ENCODE measurements at places on chromosomes 1 and 21.

GRCh38 chr1:8554956-8555534 is 237.1 kb downstream of the SLC45A1 start:
- DNase-seq = no peak

- no peak for DNase-seq
Observed at GRCh38 chr1:163258181-163258580, 55.5 kb upstream of the RGS5 start.

DNA sequence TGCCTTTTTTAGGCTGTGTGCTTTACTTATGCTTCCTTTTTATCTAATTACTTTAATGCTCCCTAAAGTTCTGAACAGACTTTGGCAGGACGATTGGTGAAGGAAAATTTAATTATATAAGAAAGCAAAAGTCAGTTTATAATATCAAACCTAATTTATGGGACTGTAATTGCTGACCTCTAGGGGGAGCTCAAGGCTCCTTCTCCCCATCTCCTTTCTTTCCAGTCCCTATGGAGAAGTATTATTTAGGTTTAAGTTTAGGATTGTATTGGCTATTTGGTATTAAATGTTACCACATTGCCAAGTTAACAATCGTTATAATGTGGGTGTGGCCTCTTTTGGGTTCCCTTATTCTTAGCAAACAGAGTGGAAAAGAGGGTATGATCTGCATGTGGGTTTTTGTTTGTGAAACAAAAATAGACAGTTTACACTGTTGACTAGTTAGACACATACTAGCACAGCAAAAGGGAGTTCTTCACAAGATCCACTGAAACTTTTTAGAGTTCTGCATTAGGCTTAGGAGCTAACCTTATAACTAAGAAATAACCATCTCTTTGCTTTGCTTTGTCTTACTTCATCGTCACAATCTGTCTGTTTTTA is 48.2 kb upstream of the TNFSF4 start:
- DNase-seq = peak; percentile 33

DNA sequence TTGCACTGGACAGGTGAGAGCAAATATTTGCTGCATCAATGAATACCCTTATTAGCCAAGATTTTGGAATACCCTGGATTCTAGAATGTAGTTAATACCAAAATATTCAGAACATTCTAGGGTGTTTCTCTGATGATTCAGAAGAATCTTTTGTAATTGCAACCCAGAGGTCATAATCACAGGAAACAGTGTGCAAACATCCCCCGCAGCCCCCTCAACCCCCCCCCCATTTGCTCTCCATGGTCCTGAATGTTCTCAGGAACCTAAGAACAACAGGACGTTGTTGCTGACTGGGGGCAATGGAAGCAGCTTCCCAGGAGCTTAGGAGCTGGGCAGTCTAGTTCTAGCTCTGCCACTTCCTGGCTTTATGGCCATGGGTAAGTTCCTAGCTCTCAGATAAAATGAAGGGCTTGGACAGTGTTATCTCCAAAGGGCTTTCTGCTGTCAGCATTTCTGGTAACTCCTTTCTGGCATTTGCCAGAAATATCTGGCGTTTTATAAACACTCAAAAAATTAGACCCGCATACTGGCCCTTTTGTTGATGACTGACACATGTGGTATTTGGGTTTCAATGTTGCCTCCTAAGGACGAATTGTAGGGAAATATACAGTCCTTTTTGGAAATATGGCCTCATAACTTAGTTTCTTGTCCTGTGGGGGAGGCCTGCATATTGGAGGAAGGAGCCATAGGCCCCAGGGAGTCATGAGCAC is 178.6 kb downstream of the RRAGC start:
- DNase-seq = peak; percentile 11

DNA sequence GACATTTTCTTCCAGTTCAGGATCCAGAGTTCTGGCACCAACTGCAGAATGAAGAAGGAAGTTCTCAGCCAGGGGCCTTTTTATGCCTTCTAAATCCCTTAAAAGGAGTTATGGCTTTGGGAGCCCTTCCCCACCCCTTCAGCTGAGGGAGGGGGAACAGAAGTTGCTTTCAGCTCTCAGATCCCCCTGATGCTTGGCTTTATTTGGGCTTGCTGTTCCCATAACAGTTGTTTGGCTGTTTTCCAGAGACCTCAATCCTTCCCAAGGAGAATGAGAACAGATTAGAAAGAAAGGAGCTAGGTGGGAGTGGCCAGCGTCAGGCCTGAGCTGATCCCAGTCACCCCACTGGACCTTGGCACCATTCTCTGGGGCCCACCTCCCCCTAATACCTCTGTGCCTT is at the start of gene RPE65:
Gene RPE65 (minus strand): TSS at position 54 of the 400 bp plus-strand sequence. CDS start 49 bp downstream, at position 5.
- peak; percentile 22 for DNase-seq

- no peak for DNase-seq
Observed at GRCh38 chr21:26072666-26073615, 97.6 kb downstream of the APP start.

DNA sequence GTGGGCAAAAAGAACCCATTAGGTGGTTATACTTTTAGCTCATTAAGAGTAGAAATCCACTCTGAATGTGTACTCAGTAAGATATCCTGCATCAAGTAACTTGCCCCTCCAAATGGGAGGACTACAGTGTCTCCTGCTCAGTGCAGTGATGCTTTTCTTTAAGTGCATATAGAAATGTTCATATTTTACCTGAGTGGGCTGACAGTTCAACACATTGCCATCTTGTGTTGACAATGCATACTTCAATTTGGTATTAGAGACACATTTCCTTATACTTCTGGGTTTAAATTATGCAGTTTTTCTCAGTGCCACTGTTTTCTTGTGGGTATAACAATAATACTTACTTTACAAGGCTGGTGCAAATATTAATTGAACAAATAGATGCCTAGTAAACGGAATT is 318.6 kb upstream of the TMPRSS15 start:
- DNase-seq = no peak

GRCh38 chr1:29390491-29391361 is 154.4 kb downstream of the PTPRU start:
- no peak for DNase-seq

DNA sequence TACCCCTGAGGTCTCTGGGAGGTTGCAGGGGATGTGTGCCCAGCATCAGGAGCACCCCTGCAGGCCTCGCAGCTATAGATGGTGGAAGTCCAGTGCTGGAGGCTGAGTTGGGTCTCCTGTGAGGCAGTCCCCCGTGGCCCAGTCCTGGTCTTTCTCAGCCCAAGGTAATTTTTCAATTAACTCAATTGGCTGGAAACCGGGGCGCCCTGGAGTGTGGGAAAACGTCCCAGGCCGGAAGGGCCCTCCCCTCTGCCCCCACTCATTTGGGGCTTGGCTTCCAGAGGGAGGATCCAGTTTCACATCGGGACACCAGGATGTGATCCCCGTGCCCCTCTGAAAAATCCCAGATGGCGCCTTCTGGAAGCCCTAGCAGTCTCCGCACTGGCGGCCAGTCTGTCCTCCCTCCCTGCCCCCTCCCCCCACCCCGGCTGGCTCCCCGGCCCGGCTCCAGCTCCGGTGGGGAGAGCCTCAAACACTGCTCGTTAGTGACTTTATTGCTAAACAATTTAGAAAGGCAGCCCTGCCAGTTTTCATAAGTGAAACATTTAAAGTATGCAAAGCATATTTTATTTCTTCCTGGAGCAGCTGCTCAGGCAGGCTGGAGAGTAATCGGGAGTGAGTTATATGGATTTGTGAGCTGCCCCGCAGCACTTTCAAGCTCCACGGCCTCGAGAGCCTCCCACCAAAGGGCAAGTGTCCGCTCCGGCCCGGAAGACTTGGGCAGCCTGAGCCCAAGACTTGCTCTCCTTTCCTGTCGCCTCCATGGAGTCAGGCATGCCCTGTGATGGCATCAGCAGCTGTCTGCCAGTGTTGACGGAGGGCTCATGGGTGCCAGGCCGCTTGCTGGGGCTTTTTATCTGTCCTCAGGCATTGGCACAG is 208.2 kb upstream of the TMEM51 start:
- peak; percentile 75 for DNase-seq

GRCh38 chr1:37879865-37880264 is 20.5 kb upstream of the MTF1 start:
- peak; percentile 51 for DNase-seq

DNA sequence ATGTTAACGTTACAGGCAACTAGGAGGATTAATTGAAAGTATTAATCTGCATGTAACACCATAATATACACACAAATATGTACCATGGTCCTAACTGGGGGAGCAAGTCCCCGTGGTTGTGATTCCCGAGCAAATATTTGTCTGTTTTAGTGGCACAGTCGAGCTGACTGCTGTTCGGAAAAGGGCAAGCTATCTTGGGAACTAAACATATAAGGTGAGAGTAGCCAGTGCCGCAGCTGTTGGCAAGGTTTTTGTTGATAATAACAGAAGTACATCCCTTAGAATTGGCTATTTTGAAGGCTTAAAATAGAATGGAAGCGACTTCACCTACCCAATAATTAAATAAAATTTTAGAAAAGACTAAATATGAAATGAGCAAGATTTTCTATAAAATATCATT is 45.5 kb downstream of the UCHL5 start:
- DNase-seq = no peak
